ENCODE measurements at places on chromosomes 16 and 17.

DNA sequence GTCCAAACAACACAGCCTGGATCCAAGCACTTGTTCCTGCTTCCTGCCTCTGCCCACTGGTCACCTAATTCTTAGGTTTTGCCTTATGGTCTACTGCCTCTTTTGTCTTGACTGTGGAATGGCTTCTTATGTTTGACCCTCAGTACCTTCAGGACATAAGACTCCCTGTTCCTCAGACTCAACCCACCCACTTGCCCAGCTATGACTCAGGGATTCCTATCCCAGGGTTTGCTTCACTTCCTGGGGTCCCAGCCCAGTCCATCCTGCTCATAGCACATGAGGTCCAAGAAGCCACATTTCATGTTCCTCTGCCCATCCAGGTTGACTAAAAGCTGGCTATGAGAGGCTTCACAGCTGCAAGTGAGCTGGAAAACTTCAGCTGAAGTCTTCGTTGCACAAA, 320.9 kb upstream of the CDH5 start:
- peak; percentile 31 for DNase-seq

- DNase-seq = no peak
These were observed 15.4 kb downstream of the FOXF1 start for GRCh38 chr16:86525696-86526095.

DNA sequence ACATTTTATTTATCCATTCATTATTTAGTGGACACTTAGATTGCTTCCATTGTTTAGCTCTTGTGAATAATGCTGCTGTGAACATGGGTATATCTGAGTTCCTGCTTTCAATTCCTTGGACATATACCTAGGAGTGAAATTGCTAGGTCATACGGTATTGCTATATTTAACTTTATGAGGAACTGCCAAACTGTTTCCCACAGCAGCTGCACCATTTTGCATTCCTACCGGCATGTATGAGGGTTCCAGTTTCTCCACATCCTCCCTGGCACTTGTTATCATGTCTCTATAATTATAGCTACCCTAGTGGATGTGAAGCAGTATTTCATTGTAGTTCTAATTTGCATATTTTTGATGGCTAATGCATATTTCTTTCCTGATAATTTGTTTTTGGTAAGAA, 23.7 kb upstream of the DRG2 start:
- DNase-seq = no peak

DNA sequence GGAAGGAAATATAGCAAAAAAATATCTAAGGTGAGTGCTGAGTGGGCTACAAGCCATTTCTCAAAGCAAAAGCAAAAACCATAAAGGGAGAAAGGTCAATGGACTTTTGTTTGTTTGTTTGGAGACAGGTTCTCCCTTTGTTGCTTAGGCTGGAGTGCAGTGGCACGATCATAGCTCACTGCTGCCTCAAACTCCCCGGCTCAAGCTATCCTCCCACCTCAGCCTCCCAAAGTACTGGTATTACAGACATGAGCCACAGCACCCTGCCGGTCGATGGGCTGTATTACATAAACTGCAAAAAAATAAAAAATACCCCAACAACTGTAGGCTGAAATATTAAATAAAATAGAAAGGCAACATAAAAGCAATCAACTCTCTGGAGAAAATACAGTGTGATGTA, 3.5 kb upstream of the RBBP6 start:
- DNase-seq = no peak

DNA sequence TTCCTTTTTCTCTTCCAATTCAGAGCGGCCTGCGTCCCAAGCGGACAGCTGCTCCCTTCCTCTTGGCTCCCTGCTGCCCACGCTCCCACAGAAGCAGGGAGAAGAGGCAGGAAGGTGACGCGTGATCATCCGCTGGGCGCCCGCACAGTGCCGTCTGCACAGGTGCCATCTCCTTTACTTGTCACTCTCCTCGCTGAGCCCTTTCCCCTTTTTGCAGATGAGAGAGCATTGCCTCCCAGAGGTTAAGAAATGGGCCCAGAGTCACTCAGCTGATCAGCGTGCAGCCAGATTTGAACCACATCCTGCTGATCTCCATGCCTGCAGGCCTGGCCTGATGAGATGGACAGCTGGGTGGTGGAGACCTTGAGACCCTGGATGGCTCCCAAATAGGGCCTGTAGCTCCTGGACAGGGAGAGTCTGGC, 299.8 kb downstream of the SEC14L1 start:
- no peak for DNase-seq

DNA sequence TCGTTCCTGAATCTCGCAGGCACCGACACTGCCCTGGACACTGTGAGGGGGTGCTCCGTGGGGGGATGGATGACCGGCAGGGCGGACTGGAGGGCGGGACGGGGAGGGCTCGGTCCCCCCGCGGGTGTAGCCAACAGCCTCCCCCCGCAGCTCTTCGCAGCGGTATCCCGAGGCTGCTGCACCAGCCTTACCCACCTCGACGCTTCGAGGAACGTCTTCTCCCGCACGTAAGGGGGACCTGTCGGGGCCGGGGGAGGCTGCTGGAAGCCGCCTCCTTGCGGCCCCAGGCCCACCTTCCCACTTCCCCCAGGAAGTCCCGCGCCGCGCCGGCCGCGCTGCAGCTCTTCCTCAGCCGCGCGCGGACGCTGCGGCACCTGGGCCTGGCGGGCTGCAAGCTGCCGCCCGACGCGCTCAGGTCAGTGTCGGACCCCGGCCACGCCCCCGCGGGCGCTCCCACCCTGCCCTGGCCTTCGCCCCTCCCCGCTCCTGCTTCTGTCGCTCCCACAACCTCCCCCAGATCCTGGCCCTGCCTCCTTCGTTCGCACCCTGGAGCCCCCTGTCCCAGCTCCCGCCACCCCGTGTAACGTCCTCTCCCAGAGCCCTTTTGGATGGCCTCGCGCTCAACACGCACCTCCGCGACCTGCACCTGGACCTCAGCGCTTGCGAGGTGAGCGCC, 3.3 kb downstream of the CARMIL2 start:
- DNase-seq = no peak

DNA sequence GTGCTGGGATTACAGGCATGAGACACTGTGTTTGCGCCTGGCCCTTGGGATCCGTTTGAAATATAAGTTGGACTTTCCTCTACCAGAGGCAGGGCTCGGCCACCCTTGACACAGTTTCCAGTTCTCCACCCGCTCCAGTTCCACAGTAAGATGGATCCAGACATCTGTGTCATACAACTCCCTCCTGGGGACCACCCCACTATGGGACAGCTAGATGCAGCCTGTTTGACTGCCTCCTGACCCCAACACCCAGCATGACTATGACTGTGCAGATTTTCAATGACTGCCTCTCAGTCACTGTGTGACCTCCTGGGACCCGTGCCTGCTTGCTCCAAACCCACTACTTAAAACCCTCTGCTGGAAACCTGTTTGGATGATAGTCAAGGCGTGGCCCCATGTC, 166.7 kb downstream of the IRF8 start:
- no peak for DNase-seq

- peak; percentile 75 for DNase-seq
These were observed 21.6 kb upstream of the CDH1 start for GRCh38 chr16:68715471-68715870.

Measured in amniotic epithelial cell (primary cell).